HTR-8/SVneo (cell line): ENCODE measurements at places on chromosomes 6 and 20.

DNA sequence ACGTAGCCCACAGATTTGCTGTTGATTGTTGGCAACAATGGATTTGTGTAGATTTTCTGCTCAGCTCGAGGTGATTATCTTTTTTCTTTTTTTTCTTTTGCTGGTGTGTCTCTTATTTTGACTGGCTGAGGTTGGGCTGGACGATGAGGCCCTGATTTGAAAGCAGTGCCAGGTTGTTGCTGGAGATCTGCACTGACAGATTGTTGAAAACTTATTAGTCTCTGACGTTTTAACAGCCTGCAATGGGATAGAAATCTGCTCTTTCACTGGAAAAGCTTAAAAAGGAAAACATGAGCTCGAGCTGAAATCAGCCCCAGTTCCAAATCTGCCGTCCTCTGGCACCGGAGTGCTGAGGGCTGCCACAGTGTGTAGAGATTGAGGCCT, 87.7 kb downstream of the PDE7B start:
- no peak for DNase-seq

DNA sequence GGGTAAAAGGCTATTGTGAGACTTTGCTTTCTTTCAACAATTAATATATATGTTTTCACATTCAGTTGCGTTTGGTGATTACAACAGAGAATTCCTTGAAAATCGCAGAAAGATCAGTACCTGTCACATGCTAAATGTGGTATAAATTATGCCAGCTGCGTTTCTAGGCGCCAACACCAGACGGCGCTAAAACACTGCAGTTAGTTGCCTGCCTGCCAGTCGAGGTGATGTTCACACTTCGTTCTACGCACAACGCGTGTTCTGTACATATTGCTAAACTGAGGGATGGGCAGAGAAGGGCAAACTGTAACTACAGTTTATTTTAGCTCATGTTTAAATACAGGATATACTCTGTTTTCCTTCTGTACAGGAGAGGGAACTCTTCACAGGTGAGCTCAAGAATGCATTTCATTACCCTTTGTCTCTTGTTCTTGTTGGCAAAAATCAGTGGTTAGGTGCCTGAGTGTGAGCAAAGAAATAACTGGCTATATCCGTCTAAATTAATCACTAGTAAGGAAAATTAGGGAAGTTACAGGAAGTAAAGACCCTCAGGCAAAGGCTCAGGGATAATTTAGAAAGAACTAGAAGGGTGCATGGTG, 100.1 kb upstream of the RGS17 start:
- peak; percentile 32 for DNase-seq

DNA sequence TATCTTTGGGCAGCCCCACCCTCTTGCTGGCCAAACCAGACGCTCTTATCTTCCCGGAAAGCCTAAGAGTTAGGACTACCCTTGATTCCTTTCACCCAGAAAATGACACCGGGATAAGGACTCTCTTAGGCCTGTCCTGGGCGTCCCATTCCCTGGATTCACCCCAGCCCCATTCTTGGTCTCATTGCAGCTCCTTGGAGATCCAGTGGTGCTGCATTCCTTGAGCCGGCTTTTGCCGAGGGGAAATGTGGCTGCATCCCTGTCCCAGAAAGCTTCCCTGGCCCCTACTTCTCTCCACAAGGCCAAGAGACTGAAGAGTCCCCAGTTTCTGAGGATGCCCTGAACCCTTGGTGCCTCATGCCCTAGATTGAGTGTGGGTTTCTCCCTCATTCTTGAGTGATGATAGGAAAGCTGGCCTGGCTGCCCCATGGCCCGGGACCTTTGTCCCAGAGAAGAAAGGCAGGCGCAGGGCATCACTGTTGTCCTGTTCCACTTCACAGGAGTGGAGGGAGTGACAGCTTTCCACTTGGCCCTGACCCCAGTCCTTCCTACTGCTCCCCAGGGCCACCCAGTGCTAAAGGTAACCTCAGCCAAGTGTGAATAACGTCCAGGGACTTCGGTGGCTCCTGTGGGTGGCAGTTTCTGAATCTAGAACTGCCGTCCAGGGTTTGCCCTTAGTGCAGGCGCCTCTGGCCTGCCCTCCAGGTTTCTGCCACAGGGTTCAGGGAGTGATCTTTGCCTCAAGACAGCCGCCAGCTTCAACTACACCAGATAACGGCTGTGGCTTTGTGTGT, 42.7 kb upstream of the MYL9 start:
- DNase-seq, result no peak

GRCh38 chr6:5199702-5200101, 61.0 kb downstream of the LYRM4 start:
- no peak for DNase-seq

DNA sequence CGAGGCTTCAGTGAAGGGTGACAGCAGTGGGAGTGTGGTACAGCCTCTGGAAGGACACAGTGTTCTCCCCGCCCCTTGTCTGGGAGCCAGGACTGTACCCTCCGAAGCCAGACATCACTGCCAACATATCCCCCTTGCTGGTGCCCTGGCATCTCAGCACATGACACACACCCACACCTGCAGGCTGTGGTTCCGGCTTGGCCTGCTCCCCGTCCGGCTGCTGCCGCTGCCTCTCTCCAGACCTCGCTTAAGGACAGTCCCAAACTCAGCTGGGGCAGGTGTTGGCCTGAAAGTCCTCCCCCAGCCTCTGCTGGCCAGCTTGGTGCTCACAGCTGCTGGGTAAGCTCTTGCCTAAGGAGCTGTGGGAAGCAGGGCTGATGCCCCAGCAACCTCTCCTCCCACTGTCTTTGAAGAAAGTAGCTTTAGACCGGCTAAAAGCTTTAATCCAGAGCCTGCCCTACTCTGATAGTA, 7.0 kb downstream of the EMILIN3 start:
- no peak for DNase-seq

GRCh38 chr20:47642118-47642517, 140.4 kb downstream of the NCOA3 start:
- no peak for DNase-seq

DNA sequence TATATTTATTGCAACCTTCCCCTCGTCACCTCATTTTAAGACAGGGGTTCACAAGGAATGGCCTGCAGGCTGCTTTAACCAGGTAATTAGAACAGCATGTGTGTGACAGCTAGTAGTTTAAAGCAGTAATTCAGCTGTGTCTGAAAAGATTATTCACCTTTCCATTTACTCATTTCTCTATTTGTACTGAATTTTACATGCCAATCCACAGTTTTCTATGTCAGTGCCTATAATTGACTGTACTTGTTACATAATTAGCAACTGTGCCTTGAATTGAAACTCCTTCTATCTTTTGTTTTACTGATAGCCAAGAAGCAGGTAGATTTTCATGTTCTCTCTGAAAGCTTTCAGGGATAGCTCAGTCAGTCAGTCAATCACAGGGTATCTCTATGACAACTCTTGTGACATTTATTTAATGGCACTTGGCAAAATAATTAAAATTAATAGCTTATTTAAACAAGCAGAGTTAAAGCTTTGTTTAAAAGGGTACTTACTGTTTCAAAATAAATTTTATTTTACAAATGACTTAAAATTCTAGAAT, 214.0 kb downstream of the ZFAND3 start:
- DNase-seq, result no peak

- no peak for DNase-seq
Observed at GRCh38 chr20:11168026-11168425, 494.2 kb upstream of the JAG1 start.

DNA sequence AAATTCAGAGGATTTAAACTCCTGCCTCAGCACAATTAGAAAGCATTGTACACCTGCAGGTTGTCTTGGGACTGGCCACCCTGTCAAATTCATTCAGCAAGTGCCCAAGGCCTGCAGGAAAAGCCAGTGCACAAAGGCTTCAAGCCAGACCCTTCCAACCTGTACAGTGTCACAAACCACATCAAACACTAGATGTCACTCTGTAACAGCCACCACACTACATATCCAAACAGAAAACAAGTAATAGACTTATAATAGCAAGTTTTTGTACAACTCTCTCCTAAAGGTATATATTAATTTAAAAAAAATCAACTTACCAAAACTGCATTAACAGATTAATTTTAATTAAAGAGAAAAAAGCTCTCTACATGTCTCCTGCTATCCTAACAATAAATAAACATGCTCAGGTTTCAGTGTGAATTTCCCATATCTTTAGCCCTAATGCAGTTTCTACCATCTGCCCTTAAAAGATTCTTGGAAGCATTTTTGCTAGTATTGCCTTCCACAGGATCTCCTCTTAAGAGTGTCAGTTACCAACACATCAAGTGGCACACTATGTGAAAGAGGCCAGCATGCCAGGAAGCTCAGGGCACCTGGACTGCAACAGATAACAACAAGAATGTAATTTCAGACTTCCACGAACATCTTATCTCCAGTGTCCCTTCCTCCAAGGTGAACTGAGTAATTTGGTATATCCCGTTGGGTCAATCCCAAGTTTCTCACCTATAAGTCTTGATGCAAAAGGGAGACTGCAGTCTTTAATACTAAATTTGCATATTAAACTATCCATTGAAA, 47.5 kb downstream of the RALGAPA2 start:
- DNase-seq, result peak; percentile 3

DNA sequence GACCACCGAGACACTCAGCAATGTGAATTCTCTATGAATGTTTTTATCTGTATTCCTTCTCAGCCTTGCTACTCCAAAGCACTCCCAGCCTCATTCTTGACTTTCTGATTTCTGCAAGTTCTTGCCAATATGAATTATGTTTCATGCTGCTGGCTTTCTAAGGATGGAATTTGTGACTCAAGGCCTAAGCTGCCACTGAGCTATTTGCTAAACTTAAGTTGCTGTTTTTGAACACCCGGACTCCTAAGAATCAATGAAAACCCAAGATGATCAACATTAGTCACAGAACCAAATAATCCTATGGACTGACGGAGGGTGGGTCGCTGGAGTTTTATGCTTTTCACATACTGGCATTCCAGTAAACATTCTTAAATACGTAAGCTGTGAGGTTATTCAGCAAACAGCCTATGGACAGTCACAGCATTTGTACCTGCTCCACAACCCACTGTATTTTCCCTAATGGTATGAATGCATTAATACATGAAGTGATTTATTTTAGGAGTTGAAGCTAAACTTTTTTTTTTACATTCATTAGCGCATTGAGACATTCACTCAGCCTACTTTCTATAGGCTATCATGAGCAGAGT, 8.2 kb upstream of the PXDC1 start:
- DNase-seq, result peak; percentile 61

DNA sequence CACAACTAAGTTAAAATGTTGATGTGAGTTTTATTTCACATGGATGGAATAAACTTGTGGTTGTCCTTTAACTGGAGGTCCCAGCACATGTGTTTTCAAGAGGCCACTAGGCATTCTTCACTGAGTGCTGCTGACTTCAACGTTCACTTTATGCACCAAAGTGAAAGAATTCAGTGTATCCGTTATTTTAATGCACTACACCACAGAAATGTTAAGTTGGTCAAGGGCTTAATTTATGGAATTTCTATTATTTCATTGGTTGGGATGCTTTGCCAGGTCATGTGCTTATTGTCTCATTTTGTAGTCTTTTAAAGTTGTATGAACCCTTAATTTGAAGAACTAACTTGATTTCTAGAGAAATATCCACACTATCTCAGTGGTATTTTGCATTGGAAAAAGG, 106.4 kb downstream of the PPP1R14C start:
- DNase-seq, result no peak

GRCh38 chr20:24432046-24432442, 37.4 kb upstream of the SYNDIG1 start:
- no peak for DNase-seq

- DNase-seq, result peak; percentile 12
Observed at GRCh38 chr6:11978169-11978987, 33.7 kb upstream of the HIVEP1 start.

DNA sequence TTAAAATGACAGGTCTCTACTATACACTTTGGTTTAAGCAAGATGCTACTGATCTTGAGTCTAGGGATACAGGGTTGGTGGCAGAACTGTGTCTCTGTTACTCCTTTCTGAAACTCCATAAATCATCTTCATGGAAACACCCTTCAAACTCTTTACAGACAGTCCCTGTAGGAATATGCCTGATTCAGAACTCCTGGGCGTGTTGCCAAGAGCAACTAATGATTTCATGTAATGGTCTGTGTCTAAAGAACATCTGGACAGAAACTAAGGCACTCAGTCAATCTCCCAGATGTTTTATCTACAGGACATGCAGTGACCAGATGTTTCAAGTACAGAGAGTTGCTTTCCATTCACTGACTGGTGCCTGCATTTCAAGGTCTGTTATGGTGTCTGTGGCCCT, 464.4 kb upstream of the CHD6 start:
- DNase-seq, result no peak

GRCh38 chr6:166653639-166653941, 26.5 kb upstream of the RPS6KA2 start:
- DNase-seq, result no peak

- DNase-seq, result no peak
Observed at GRCh38 chr6:155200012-155200411, 63.8 kb upstream of the CLDN20 start.

DNA sequence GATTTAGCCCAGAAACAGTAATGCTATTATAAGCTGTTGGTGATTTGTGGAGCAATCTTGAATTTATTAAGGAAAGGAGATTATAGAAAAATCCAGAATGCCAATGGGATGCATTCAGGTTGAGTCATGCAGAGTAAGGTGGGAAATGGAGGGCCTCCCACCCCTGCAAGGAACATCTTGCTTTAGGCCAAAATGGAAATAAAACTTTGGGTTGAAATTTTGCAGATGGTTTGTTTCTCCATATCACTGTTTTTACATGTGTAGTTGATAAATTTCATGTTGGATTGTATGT, 152.4 kb downstream of the BCAS1 start:
- no peak for DNase-seq

GRCh38 chr6:45631396-45631795, 253.7 kb upstream of the SUPT3H start:
- DNase-seq, result no peak

DNA sequence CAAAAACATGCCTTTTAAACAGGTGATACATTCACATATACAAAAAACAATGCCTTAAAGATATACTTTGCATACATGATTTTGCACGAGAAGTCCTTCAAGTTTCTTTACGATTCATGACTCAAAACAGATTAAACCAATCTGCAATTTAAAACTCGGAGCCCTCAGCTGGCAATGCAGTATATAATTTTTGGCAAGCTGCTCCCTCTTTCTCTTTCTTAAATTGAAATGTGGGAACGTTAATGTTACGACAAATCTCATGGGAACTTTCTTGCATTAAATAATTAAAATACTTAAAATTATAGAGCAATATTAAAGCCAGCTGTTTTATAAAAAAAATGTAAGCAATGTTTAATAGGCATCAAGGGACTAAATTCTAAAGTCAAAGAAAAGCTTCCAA, 334.6 kb downstream of the ESR1 start:
- DNase-seq, result no peak

GRCh38 chr20:53141201-53142050, 169.3 kb downstream of the TSHZ2 start:
- no peak for DNase-seq
